ENCODE measurements at places on chromosomes 3 and 15. TPM values are rescaled to one million over a fixed set of nuclear protein-coding genes. Genes with fewer than 3 reads are reported as not detected.

The WDR73 gene
- 20.7 TPM for polyA plus RNA-seq

The FBXW12 gene
- not detected for polyA plus RNA-seq

The GOLGA8S gene
- polyA plus RNA-seq: 0.30 TPM

The CCR3 gene
- polyA plus RNA-seq: not detected

The BFSP2 gene
- polyA plus RNA-seq: not detected

The PRSS50 gene
- polyA plus RNA-seq: 0.23 TPM

The LYZL4 gene
- not detected for polyA plus RNA-seq

The CHRM5 gene
- not detected for polyA plus RNA-seq

The HIGD2B gene
- polyA plus RNA-seq: not detected

The SLC12A8 gene
- 0.57 TPM for polyA plus RNA-seq

The DMXL2 gene
- polyA plus RNA-seq: 17.6 TPM
